Cortex of kidney (tissue), 1 donor: ENCODE measurements at places on chromosomes 16 and 17.

DNA sequence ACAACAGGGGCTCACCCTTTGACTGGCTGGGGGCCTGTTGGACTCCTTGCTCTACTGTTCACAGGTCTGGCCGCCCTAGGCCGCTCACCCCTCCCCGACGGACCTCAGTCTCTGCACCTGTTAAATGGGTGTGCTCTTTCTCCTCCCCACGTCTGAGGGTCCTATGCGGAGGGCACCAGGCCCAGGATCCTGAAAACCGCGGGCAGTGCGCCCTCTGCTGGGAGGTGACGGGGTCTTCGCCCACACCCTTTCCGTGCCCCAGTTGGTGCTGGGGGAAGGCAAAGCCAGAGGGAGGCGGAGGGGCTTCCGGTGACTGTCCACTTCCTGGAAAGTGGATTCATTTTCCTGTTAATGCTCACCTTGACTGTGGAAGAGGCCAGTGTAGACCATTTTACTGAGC, 1010.9 kb downstream of the KCNJ18 start:
- DNase-seq: no peak

- no peak for DNase-seq
These were observed 3.6 kb downstream of the ZNF267 start for GRCh38 chr16:31876951-31877828.

DNA sequence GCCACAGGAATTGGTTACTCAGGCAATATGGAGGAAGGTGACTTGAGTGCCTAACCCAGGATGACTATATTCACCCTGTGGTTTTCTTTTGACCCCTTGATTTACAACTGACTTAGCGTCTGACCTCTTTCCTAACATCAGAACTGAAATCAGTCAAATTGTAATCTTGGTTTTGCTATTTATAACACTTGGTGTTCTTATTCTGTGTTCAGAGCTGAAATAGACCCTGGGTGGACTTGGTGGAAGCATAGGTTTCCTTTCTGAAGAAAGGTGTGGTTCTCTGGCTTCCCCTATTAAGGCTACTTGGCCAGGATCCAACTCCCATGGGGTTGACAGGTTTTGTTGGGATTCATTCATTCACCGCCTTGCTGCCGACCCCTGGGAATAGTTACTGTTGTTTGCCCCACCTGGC, 80.8 kb downstream of the CLEC16A start:
- no peak for DNase-seq

DNA sequence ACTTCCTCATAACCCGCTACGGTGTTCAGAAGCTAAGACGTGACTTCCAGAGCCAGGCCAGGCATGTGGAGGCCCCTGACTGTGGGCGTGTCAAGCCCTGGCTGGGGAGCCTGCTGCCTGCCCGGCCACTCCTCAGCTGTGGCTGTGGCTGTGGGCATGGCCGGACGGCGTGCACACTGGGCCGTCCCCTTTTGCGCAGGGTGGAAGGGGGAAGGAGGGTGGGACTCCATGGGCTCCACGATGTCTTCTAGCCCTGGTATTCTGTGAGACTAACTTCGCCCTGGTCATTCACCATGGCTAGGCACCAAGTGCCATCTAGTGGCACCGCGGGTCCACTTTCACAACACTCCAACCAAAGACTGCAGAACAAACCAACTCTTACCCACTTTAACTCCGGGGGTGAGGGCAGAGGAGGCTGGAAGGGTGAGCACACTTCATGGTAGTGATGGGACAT, 67.9 kb downstream of the N4BP1 start:
- no peak for DNase-seq
